Omental fat pad (tissue), 4 donors: ENCODE measurements at places on chromosomes 7 and 10.

DNA sequence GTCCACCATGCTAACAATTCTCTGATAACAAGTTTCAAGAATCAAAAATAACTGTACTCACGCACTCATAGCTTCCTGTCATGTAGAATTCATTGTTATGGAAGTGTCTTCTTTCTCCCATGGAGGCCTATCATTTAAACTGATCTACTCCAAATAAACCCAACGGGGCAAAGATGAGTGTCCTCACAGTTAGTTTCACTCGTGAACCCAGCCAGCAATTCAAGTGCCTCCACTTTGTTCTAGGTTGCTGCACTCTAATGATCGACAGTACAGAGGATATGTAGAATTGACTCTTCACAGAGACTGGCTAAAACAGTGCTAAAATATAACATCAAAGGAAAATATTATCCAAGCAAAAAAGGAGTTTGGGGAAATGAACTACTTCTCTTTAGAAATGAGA is 111.4 kb downstream of the LRRN3 start:
- no peak for DNase-seq

DNA sequence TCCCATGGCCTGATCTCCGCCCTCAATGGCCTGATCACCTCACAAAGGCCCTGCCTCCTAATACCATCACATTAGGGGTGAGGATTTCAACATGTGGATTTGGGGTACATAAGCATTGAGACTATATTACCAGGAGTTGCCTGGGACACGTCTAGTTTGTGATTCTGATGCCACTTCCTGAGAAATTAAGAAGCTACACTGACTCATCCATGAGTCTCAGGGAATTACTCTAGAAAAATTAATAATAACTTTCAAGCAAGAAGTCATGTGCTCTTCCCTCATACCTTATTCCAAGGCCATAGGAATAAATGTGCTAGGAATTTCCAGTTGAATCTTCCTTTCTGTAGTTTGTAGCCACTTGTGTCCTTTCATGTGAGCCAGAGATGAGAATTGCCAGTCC is 519.3 kb upstream of the MKI67 start:
- DNase-seq, result no peak

- DNase-seq, result no peak
Observed at GRCh38 chr10:46992803-46993561, 81.8 kb downstream of the PTPN20 start.

- DNase-seq, result no peak
Observed at GRCh38 chr7:66627151-66627681, 1.5 kb upstream of the KCTD7 start.

DNA sequence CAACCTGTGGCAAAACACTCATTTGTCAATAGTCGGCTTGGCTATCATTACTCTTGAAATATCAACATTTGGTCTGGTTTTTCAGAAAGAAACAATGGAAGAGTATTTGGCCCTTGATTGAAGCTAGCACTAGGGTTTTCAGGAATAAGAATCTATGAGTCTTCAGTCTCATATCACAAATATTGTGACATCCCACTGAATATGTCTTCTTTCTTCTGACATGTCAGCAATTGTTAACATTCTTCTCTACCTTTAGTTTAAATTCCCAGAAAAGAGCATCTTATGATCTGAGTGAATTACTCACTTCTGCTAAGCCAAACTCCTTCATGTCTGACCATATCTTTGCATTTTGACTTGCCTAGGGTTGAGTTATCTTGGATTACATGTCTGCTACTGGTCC is 435.2 kb upstream of the SEMA3D start:
- DNase-seq, result no peak
